ENCODE measurements at places on chromosomes 6 and 20. TPM values are rescaled to one million over a fixed set of nuclear protein-coding genes. Genes with fewer than 3 reads are reported as not detected.

Gene RIN2
- 25.9 TPM for total RNA-seq

Gene BAG2
- total RNA-seq = 10.0 TPM

Gene PCSK2
- 0.48 TPM for total RNA-seq

Gene SNX21
- total RNA-seq = 31.7 TPM

Gene MAP3K5
- total RNA-seq = 21.2 TPM

Gene RRBP1
- total RNA-seq = 146 TPM

Gene SRMS
- not detected for total RNA-seq

Gene SRSF12
- total RNA-seq = 1.0 TPM

Gene MUCL3
- total RNA-seq = not detected

Gene RRAGD
- total RNA-seq = 0.16 TPM

Gene PRICKLE4
- total RNA-seq = 1.6 TPM

Gene PAK1IP1
- 9.9 TPM for total RNA-seq
